PC-9 (cell line): ENCODE measurements at places on chromosomes 3 and 15. TPM values are rescaled to one million over a fixed set of nuclear protein-coding genes. Genes with fewer than 3 reads are reported as not detected.

Gene DNAH12
- 0.10 and 0.22 TPM in 2 replicates for total RNA-seq

Gene PLXNA1
- 83.1 and 88.2 TPM in 2 replicates for total RNA-seq

Gene C2CD4B
- total RNA-seq: not detected in 2 replicates

Gene GADL1
- total RNA-seq: not detected in 2 replicates

DNA sequence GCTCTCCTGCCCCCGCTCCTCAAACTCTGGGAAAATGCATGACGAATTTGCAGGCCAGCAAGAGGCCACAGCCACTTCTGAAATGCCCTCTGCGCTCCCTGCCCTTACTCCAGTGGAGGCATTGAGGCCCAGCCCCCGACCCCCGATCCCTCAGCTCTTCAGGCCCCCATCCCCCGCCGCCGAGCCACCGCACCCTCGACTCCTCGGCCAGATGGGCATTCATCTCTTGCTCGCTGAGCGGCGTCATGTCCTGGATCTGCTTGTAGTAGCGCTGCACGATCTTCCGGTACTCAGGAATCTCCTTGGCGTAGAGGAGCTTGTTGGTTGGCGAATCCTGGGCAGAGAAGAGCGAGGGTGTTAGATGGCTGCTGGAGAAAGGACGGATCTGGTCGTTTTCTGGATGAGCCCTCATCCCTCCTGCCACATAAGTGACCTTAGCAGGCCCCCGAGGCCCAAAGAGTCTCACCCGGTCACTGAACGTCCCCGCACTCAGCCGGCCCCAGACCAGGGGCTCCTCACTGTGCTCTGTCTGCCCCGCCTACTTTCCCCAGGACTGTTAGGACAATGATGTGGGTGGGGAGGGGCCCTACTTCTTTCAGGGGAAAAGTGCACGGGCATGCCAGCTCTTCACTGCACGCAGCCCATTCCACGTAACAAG is 14.0 kb downstream of the H1-8 start:
- H3K4me1 ChIP-seq: peaks cover 26% of the 10 kb centered on the region
- H3K4me3 ChIP-seq: no peak overlapping the region
- no peaks in the 10 kb centered on the region for H3K27me3 ChIP-seq
- H3K36me3 ChIP-seq: no peaks in the 10 kb centered on the region
- DNase-seq: no peak

DNA sequence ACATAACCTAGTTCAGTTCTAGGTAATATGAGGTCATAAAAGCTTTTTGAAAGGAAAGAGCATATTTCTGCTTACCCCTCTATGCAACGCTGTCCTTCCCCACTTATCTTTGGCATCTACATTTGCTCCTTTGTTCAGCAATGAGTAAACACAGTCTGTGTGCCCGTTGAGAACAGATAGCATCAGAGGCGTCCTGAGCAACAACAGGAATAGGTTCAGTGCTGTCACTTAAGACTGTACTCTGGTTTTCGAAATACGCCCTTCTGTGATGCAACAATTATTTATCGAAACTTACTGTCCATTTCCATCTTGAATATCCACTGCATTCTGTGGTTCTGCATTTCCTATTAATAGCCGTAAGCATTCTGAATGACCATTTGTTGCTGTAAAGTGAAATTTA is 84.4 kb downstream of the BTD start:
- no peak overlapping the region for H3K4me3 ChIP-seq
- H3K27me3 ChIP-seq: no peaks in the 10 kb centered on the region
- no peaks in the 10 kb centered on the region for H3K4me1 ChIP-seq
- no peak for DNase-seq
- H3K27ac ChIP-seq: no peak overlapping the region
- peaks cover 48% of the 10 kb centered on the region for H3K36me3 ChIP-seq

DNA sequence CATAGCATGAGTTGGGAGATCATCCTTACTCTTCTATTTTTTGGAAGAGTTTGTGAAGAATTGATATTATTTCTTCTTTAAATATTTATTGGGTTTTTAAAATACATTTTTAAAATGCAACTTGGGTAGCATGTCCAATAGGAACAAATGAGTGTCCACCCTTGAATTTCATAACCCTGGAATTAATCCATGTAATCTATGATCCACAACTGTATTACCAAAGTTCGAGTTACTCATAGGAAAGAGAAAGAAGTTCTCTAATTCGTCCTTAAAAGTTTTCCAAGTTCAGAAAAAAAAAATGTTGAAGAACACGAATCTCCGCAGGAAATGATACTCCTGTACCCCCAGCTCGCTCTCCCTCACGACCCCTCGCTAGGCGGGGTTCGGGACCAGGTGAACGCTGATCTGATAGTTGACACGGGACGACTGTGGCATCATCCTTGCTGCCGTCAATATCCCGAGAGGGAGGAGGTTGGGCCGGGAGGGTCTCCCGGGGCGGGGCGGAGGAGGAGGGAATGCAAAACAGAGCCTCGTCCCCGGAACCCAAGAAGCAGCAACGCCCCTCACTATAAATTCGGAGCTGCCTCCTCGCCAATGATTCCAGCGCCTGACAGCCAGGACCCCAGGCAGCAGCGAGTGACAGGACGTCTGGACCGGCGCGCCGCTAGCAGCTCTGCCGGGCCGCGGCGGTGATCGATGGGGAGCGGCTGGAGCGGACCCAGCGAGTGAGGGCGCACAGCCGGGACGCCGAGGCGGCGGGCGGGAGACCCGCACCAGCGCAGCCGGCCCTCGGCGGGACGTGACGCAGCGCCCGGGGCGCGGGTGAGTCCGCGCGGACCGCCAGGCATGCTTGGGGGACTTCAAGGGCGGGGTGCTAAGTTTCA is at the start of gene AGTR1:
Gene AGTR1, plus strand, starts transcription at position 598 of the 884 bp plus-strand sequence. CDS start 43,133 bp downstream, outside the sequence.
- H3K36me3 ChIP-seq: no peaks in the 10 kb centered on the region
- no peak for DNase-seq
- H3K27ac ChIP-seq: no peak within 1 kb of the TSS
- H3K27me3 ChIP-seq: no peaks in the 10 kb centered on the region

- no peaks in the 10 kb centered on the region for H3K4me1 ChIP-seq
- no peak overlapping the region for H3K27ac ChIP-seq
- no peak for DNase-seq
- peaks cover 6% of the 10 kb centered on the region; the same call in 1 of the 2 replicates for H3K27me3 ChIP-seq
- no peak overlapping the region for H3K4me3 ChIP-seq
Measured at GRCh38 chr15:87942316-87942715, 314.2 kb downstream of the NTRK3 start.

DNA sequence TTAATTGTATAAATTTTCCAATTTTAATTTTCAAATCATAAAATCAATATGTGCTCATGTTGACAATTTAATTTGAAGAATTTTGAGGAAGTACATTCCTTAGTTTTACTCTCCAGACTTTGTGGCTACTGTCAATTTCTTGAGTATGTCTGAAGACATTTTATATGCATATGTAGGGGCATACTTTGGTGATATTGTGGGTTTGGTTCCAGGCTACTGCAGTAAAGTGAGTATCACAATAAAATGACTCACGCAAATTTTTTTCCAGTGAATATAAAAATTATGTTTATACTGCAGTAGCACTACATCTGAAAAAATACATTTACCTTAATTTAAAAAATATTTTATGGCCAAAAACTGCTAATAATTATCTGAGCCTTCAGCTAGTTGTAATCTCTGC is 123.2 kb upstream of the PLCL2 start:
- no peak overlapping the region for H3K27ac ChIP-seq
- no peaks in the 10 kb centered on the region for H3K36me3 ChIP-seq
- H3K4me1 ChIP-seq: peaks cover 11% of the 10 kb centered on the region
- no peaks in the 10 kb centered on the region for H3K27me3 ChIP-seq

GRCh38 chr3:79362571-79363270 is 405.1 kb downstream of the ROBO1 start:
- no peaks in the 10 kb centered on the region for H3K36me3 ChIP-seq
- no peak overlapping the region for H3K4me3 ChIP-seq

- DNase-seq: no peak
- H3K36me3 ChIP-seq: no peaks in the 10 kb centered on the region
- no peak overlapping the region for H3K27ac ChIP-seq
- H3K27me3 ChIP-seq: no peaks in the 10 kb centered on the region
- no peaks in the 10 kb centered on the region for H3K4me1 ChIP-seq
Measured at GRCh38 chr15:58678683-58679082, 70.8 kb downstream of the ADAM10 start.

DNA sequence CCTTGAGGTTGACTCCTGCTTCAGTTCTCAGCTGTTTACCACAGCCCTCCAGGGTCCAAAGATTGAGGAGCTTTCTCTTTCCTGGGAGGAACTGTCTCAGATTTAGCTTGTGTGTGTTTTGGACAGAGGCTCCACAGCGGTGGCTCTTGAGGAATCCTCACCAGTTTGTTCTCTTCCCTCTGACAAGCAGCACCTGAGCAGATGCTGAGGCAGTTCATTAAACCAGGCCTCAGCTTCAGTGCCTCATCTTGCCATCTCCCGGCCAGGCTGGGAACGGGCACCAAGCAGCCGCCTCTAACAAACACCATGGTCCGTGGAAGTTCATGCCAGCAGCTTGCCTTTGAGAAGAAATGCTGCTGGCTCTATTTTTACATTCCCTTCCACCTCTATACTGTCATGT is 25.8 kb upstream of the TIMP4 start:
- DNase-seq: no peak
- no peaks in the 10 kb centered on the region for H3K36me3 ChIP-seq
- H3K4me3 ChIP-seq: no peak overlapping the region
- H3K27ac ChIP-seq: no peak overlapping the region
- no peaks in the 10 kb centered on the region for H3K27me3 ChIP-seq
- peaks cover 30% of the 10 kb centered on the region for H3K4me1 ChIP-seq

DNA sequence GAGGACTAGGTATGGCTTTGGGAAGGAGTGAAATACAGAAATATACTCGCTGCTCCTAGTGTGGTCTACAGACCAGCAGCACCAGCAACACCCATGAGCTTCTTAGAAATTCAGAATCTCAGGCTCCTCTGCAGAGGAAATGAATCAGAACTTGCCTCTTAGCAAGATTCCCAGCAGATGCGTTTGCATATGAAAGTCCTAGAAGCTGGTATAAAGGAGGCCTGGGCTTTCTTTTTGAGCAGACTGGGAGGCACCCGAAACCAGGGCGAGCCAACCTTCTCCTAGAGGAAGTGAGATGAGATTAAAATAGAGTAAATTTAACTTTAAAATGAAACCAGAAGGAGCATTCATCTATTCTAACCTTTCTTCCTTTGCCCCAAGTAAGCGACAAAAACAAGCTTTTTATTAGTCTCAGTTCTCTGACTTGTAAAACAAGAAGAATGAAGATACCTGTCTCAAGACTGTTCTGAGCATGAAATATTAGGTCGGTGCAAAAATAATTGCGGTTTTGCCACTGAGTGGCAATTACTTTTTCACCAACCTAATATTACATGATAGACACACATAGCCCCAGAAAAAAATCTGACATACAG is 140.0 kb downstream of the PDZRN3 start:
- DNase-seq: no peak
- peaks cover 15% of the 10 kb centered on the region; the same call in 1 of the 2 replicates for H3K27me3 ChIP-seq
- no peak overlapping the region for H3K27ac ChIP-seq
- H3K4me3 ChIP-seq: no peak overlapping the region
- H3K36me3 ChIP-seq: no peaks in the 10 kb centered on the region
- no peaks in the 10 kb centered on the region for H3K4me1 ChIP-seq

- no peak overlapping the region for H3K4me3 ChIP-seq
- no peak overlapping the region for H3K27ac ChIP-seq
- H3K4me1 ChIP-seq: no peaks in the 10 kb centered on the region
- no peaks in the 10 kb centered on the region for H3K27me3 ChIP-seq
- no peaks in the 10 kb centered on the region for H3K36me3 ChIP-seq
Measured at GRCh38 chr3:109184726-109185125, 48.2 kb downstream of the C3orf85 start.

- H3K4me3 ChIP-seq: no peak overlapping the region
- H3K27ac ChIP-seq: no peak overlapping the region
- H3K4me1 ChIP-seq: no peaks in the 10 kb centered on the region
- DNase-seq: no peak
- peaks cover 9% of the 10 kb centered on the region; the same call in 1 of the 2 replicates for H3K27me3 ChIP-seq
Measured at GRCh38 chr15:25787855-25788520, 75.1 kb downstream of the ATP10A start.

DNA sequence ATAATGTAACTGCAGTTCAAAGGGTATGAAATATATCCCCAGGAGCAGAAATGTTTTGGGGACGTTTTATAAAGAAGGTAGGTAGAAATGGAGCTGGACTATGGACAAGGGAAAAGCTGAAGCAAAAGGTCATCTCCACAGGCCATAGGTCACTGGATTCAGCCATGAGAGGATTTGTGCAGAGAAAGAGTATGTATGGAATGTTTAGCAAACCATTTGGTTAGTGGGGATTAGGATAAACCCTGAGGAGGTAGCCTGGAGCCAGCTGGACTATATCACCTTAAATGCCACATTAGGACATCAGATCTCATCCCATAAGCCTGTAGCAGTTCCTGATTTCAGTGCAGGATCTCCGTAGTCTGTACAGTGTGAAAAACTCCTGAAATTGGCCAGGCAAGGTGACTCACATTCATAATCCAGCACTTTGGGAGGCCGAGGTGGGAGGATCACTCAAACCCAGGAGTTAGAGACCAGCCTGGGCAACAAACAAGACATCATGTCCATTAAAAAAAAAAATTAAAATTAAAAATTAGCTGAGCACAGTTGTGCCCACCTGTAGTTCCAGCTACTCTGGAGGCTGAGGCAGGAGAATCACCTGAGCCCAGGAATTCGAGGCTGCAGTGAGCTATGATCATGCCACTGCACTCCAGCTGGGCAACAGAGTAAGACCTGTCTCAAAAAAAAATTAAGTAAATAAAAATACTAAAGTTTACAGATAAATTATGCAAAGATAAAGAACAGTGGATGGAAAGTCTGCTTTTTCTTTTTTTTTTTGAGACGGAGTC is 4.7 kb downstream of the IP6K1 start:
- H3K27ac ChIP-seq: no peak overlapping the region
- DNase-seq: no peak
- H3K4me3 ChIP-seq: no peak overlapping the region
- no peaks in the 10 kb centered on the region for H3K36me3 ChIP-seq

- no peak overlapping the region for H3K4me3 ChIP-seq
- H3K4me1 ChIP-seq: peaks cover 11% of the 10 kb centered on the region
- no peaks in the 10 kb centered on the region for H3K27me3 ChIP-seq
- no peaks in the 10 kb centered on the region for H3K36me3 ChIP-seq
Measured at GRCh38 chr3:64207289-64208080, 17.8 kb downstream of the PRICKLE2 start.

DNA sequence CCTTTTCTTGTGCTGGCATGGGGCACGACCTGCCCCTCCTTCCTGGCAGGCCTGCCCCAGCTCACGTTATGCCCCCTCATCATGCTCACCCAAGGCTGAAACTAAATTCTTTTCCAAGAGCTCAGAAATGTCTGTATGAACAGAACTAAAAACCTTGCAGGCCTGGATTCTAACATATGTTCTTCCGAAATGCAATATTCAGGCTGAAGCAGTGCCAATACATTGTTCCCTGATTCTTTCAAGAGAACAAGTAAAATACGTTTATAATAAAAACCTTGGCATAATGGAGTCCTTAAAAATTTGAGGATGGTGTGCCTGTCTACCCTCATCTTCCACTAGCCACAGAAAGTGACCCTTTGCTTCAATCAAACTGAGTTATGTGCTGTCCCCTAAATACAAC is 48.5 kb upstream of the ICE2 start:
- no peaks in the 10 kb centered on the region for H3K36me3 ChIP-seq
- H3K4me1 ChIP-seq: peaks cover 10% of the 10 kb centered on the region; the same call in 1 of the 2 replicates
- no peak overlapping the region for H3K4me3 ChIP-seq
- DNase-seq: no peak

- H3K4me3 ChIP-seq: no peak overlapping the region
- peaks cover 11% of the 10 kb centered on the region for H3K36me3 ChIP-seq
- peaks cover 96% of the 10 kb centered on the region for H3K4me1 ChIP-seq
- DNase-seq: no peak
- no peaks in the 10 kb centered on the region for H3K27me3 ChIP-seq
Measured at GRCh38 chr15:67086637-67086914, 21.2 kb downstream of the SMAD3 start.

GRCh38 chr3:12487786-12488185 is 3.5 kb downstream of the TSEN2 start:
- H3K27ac ChIP-seq: no peak overlapping the region
- no peak overlapping the region for H3K4me3 ChIP-seq
- no peak for DNase-seq
- H3K36me3 ChIP-seq: peaks cover 46% of the 10 kb centered on the region
